NCI-H510A treated with DMSO at 0.1 percent for 48 hours (cell line): ENCODE measurements at places on chromosomes 5 and 9.

DNA sequence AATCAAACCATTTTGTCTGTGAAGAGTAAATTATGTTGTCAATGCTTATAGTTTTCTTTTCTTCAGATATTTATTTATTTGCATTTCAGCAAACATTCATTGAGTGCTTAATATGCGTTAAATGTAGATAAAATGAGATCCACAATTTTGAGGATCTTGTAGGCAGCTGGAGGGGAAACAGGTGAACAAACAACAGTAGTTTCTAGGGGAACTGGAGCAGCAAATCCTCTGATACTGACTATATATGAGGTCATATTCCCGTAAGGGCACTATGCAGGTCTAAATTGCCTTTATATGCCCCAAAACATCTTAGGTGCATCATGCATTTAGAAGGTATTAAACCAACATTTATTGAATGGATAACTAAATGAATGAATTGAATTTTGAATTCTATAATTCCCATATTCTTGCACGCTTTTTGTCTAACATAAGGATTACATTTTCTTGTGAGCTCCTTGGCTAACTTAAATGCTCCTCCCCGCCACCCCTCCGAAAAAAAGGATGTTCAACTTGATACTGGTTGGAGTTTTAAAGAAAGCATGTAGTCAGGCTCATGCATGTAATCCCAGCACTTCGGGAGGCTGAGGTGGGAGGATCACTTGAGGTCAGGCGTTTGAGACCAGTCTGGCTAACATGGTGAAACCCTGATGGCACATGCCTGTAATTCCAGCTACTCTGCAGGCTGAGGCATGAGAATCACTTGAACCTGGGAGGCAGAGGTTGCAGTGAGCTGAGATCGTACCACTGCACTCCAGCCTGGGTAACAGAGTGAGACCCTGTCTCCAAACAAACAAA, 299.8 kb downstream of the TMEM38B start:
- peak; percentile 18 for DNase-seq

DNA sequence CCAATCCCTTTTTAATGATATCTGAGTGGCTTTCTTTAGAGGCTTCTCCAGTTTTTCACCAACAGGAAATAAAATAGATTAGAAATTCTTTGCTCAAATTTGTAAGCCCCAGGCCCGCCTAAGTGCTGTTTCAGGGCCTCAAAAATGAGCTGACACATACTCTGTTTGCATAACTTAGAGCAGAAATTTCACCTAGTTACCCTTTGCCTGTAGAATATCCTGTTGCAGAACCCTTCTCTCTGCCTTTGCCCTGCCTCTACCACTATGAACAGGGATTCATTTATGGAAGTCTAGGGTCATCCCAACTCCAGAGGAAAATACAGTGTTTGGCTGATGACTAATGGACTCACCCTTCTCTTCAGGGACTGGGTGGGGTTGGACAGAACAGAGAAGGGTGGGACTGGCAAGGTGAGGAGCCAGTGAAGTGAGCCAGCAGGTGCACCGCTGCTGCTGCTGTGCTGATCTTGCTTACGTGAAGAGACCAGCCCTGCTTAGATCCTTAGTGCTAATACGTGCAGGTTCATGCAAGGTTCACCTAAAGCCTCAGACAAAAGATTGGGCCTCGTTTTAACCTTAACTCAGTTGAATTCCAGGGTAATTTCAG, 22.8 kb downstream of the OSTF1 start:
- peak; percentile 73 for DNase-seq

DNA sequence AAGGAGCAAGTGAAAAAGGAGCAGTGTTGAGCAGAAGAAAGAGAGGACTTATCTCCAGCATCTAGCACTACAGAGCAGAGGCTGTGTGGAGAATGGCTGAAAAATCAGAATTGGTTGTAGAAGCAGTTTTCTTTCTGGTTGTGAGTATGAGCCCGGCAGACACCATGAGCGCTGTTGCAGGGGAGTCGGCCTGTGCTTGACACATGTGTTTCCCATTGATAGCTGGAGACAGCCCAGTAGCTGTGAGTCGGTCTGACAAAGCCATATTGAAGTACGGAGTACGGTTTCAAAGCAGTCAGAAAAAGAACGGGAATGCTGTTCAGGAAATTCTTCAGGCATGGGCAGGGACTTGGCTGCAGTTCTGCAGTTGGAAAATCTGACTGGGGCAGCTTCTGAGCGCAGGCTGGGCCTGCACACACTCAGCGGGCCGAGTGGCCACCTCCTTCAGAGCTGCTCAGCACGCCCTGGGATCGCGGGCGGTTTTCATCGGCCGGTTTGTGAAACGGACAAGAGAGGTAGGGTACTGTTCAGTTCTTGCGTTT, at the start of gene SGCD:
TSS of gene SGCD (plus strand) at position 447 of the 542 bp plus-strand sequence.
- no peak for DNase-seq

DNA sequence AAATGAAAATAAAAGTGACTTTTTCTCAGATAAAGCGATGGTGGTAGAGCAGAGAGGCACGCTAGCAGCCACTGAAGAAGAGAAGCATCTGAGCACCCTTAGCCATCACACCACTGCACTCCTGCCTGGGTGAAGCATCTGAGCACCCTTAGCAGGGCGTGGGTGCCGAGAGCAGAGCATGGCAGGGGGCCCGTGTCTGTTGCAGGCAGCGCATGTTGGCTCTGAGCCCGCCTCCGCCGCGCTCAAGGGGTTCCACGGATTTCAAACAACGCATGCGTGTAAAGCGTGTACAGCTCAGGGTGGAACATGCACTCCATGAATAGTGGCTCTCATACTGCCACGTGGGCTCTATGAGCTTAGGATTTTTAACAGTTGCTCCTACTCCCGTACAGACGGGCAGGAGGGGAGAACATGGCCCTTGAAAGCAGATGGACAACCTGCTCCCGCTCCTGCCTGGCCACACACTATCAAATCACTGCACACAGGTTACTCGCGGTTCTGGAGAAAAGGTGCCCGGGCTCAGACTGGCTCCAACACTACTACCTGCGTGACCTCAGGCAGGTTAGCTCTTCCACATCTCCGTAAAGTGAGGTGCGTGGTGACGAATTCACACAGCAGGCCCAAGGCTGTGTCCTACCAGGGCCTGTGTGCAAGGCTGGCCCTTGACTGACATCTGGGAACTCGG, 12.1 kb downstream of the LRRC14B start:
- no peak for DNase-seq

- DNase-seq, result no peak
Observed at GRCh38 chr9:113524468-113524867, 60.9 kb downstream of the RGS3 start.

- DNase-seq, result no peak
Observed at GRCh38 chr5:14739538-14739937, 75.0 kb downstream of the OTULIN start.

DNA sequence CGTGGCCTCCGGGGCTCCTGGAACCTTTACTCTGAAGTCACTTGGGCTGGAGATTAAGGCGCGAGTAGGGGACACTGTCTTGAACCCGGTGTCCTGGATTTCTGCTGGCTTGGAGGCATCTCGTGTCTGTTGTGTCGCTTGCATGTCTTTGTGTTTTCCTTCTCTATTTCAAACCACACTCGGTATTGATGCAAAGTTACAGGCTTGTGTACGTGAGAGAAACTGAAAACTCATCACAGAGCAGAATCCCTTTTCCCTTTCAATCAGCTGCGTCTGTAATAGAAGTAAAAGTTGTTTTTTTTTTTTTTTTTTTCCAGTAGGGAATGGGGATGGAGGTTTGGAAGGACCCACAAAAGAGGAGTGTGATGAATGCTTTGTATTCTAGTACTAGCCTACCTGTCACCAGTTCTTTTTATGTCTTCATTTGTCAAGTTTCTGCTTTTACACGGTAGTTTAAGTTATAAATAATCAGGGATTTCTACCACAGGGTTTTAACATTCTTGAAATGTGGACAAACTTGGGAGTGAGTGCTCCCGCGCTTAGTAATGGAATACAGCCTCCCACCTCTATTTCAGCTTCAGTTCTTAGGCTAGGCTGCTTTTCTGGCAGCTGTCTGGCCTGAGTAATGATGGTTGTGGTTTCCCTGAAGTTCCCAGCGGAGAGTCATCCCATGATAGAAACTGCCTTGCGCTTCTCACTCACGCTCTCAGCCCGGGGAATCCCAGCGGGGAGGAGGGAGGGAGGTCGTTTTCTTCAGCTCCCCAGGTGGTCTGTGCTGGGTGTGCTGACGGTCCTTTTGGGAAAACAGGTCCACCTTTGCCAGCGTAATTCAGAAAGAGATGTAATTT, 763 bp downstream of the TJP2 start:
- peak; percentile 41 for DNase-seq

DNA sequence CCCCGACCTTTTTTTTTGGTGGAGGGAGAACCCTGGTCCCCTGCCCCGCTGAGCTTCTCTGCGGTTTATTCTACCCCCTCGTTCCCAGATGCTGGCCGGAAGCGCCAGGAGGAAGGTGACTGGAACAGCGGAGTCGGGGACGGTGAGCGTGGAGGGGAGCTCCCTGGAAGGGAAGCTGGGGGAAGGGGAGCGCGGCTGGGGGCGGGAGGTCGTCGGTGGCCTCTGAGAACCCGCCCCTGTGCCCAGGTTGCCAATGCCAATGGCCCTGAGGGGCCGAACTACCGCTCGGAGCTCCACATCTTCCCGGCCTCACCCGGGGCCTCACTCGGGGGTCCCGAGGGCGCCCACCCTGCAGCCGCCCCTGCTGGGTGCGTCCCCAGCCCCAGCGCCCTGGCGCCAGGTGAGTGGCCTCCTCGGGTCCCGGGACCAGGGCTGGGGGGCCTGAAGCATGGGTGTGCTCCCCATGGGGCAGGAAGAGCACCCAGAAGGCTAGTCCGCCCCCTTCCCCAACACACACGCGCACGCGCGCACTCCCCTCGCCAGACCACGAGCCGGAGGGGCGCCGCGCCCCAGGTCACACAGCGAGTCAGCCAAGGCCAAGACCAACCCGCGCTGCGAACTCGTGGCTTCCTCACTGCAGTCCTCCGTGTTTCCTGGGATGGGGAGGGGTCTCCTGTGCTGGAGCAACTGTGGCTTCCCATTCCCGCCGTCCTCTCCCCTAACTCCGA, 10.6 kb downstream of the MYOZ3 start:
- no peak for DNase-seq

DNA sequence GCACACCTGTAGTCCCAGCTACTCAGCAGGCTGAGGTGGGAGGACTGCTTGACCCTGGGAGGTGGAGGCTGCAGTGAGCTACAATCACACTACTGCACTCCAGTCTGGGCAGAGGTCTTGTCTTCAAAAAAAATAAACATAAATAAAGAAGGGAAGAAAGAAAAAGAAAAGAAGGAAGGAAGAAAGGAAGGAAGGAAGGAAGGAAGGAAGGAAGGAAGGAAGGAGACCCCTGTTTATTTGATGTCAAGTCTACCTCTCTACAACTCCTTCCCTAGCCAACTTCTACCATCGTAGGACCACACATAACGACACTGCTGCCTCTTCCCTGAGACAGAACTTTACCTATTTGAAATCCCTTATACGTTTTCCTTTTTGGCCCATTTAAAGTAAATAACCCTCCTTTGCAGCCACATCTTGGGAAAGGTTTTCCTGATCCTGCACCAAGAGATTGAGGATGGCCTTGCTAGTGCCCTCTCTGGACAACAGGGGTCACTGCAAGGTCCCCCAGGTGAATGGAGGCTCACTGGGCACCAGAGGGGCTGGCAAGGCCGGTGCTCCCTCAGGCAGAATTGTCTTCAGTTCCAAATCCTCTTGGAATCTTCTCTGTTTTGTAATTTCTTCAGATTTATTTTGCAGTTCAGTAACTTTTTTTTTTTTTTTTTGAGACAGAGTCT, 10.5 kb downstream of the RPS14 start:
- no peak for DNase-seq

DNA sequence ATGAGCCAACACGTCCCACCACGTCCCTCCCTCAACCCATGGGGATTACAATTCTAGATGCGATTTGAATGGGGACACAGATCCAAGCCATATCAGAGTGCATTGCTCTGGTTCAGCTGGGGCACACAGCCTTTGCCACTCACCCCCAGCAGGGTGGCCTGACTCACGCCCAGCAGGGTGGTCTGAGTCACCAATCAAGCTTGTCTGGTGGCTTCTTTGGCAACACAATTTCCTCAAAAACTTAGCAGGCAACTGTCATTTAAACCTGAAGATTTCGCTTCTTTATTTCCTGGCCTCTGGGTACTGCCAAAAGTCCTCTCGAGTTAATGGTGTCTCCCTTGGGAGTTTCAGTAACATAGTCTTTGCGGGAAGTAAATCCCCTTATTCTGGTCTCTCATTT, 16.3 kb upstream of the SEMA5A start:
- no peak for DNase-seq

- no peak for DNase-seq
Observed at GRCh38 chr9:89537166-89537565, 39.3 kb upstream of the SEMA4D start.

- DNase-seq, result no peak
Observed at GRCh38 chr9:13158986-13159385, 120.5 kb downstream of the MPDZ start.

DNA sequence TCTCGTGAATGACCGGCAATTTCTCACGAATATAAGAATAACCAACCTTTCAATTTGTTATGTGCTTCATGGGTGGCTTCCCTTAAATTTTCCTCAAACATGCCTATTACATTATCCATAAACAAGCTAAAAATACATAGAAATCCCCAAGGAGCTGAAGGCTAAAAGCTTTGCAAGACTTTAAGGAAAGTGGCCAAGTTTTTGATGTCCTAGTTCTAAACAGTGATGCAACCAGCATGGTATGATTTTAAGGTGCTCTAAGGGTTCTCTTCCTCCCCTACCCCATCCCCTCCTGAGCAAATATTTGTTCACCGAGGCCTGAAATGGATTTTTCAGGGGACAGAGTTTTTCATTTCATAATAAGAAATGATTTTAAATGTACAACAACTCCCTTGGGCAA, 79.8 kb downstream of the RGS7BP start:
- no peak for DNase-seq

- no peak for DNase-seq
Observed at GRCh38 chr5:23864786-23865185, 357.4 kb downstream of the PRDM9 start.

GRCh38 chr5:36558641-36559040, 47.8 kb upstream of the SLC1A3 start:
- DNase-seq, result no peak

DNA sequence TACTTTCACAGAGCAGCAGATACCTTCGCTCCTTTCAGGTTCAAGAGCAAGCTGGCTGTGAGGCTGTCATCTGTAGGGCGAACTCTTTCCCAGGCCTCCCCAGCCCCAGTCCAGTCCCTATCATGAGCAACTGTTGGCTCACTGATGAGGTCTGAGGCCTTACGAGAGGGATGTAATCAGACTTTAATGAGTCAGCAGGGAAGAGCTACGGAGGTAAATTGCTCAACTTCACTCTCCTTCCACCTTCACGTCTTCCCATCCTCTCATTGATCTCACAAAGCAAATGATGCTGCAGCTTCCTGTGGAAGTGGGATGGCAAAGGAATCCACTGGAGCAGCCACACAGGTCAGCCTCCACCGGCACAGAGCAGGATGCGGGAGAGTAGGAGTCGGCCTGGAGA, 130.7 kb upstream of the TBCA start:
- no peak for DNase-seq
